MG63 (cell line): ENCODE measurements at places on chromosomes 1 and 21. TPM values are rescaled to one million over a fixed set of nuclear protein-coding genes. Genes with fewer than 3 reads are reported as not detected.

DNA sequence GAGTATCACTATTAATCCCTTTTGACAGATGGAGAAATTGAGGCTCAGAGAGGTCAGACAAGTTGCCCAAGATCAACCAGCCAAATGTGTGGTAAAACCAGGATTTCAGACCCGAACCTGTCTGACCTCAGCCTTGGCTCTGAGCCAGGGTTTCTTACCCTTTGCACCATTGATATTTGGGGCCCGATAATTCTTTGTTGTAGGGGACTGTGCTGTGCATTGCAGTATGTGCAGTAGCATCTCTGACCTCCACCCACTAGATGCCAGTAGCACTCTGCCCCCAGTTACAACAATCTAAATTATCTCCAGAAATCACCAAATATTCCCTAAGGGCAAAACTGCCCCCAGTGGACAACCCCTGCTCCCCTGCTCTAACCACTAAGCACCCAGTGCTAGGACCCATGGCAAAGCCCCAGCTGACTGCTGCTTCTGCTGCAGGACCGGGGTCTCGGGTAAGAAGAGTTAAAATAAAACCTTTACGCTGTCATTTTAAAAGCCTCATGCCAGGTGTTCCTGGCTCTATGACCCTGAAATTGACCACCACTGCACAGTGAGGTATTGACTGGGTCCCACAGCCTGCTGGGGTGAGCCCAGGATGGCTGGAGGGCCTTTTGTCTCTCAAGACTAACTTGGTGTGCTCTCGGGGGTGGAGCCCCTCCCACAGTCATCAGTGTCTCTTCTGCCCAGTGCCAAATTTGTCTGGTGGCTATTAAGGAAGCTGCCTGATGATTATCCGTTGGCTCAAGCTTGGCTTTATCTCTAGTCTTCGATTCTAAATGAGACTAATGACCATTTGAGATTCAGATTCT, 5.6 kb upstream of the MAN1C1 start:
- no peak for DNase-seq

DNA sequence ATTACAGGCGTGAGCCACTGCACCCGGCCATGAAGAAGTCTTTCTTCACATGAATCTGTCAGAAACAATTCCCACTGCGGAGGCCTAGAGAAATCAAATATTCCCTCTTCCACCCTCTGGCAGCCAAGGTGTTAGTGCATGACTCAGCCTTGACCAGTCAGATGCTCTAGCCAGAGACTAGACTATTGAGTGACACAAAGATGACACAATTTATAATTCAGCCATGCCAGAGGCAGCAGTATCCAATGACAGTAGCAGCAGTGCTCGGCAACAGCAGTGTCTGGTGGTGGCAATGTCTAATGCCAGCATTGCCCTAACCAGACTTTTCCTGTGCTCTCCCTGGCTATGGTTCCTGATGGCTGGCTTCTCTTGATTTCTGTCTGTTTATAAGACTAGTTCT, 8.7 kb downstream of the CTXND2 start:
- DNase-seq = peak; percentile 73

DNA sequence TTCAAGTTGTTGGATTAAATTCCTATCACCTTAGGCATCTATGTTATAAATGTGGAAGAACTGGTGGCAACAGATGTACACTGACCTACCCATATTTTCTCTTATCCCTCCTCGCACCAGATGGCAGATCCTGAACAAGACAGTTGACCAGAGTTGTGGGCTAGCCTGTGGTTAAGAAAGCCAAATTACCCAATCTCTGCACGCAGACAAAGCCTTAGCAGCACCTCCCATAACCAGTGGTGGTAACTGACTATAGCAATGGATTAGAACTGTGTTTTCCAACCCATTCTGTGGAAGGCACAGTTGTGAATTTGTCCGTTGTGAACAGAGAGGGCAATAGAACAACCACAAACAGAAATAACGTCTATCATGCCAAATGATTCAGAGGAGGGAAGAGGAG, 20.6 kb downstream of the ABCB10 start:
- no peak for DNase-seq

The UMODL1 gene
- total RNA-seq = not detected in 2 replicates

GRCh38 chr1:8908388-8909151, 30.1 kb upstream of the ENO1 start:
- DNase-seq = peak; percentile 41

DNA sequence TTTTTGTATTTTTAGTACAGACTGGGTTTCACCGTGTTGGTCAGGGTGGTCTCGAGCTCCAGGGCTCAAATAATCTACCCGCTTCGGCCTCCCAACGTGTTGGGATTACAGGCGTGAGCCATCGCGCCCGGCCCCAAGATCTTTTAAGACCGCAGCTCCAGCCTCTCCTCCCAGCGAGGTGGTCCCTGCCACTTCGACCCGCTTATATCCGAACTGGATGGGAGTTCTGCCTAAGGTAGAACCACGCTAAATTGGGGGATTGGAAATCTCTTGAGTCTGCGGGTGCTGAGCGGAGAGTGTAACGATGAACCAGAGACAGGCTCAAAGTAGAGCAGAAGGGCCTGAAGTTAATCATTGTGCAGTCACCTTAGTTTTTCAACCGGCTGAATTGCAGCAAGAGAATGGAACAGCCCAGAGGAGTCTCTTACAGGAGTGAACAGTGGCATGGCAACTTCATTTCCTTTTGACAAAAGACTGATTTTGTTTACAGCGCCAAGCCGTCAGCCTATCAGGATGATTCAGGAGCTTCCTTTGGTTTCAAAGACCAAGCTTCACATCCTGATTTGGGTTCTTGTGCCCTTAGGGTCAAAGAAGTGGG, 726 bp upstream of the CYB5R1 start:
- DNase-seq = no peak

The OR2L13 gene
- total RNA-seq = not detected in 2 replicates

GRCh38 chr1:225453797-225454648, 26.2 kb upstream of the LBR start:
- peak; percentile 10 for DNase-seq

- DNase-seq = peak; percentile 64
Measured at GRCh38 chr1:218658899-218659298, 313.8 kb downstream of the TGFB2 start.

The IKBKE gene
- total RNA-seq = 5.5 and 12.9 TPM in 2 replicates

DNA sequence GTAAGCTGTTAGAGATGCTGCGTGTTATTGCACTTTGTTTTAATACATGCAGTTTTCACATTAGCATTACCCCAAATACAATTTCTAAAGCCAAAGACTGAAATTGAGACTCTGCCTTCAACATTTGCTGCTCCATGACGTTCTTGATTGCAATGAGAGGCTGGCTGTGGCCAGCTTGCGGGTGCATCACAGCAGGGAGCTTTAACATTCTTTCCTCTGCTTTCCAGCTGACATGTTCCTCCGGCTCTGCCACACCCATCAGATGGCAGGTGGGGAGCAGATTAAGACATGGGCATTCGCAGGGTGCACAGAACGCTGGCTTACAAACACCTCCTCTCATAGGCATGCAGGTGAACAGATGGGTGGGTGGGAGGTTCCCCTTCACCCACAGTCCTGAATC, 314.1 kb downstream of the DISC1 start:
- no peak for DNase-seq

The DYNLT5 gene
- not detected in 2 replicates for total RNA-seq

DNA sequence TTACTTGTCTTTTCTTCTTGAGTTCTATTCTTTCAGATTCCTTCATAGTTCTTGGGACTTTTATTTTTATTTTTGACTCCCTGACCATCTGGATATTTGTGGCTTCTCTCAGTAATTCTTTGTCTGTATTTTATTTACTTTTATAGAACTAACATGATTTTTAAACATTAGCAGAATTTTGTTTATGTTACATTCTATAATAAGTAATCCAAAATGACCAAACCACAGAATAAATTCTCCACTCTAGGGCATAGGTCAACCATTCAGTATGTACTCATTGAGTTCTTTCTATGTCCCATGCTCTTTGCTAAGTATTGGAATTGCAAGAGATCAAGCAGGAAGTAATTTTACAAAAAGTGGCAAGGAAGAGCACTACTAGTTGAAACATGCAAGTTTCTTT, 969.0 kb downstream of the TTLL7 start:
- no peak for DNase-seq

DNA sequence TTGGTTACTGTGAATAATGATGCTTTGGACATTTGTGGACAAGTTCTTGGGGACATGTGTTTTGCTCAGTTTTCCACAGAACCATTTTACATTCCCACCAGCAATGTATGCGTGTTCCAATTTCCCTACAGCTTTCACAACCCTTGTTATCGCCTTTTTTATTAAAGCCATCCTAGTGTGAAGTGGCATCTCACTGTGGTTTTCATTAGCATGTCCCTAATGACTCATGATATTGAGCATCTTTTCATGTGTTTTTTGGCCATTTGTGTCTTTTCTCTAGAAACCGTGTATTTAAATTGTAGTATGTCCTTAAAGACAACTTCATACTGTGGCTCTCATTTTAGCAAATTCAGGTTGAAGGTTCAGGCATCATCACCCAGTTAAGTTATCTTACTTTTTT, 132.1 kb downstream of the TGFBR3 start:
- DNase-seq = no peak

DNA sequence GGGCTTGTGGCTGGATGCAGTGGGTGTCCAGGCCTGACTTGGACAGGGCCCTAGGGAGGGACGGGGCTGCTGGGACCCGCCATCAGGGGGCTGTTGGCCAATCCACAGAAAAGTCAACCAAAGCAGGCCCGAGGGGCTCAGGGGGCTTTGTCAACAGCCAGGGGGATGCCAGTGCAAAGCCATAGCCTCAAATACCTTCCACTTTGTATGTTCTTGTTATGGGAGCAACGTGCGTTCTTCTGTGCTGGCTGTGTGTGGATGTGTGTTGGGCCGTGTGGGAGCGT, 35.4 kb upstream of the ARF1 start:
- no peak for DNase-seq

GRCh38 chr1:41281334-41281733, 39.2 kb upstream of the SCMH1 start:
- DNase-seq = no peak

The DHCR24 gene
- total RNA-seq = 165 and 174 TPM in 2 replicates

GRCh38 chr1:182051938-182052337, 9.6 kb downstream of the ZNF648 start:
- no peak for DNase-seq

The DNAH14 gene
- total RNA-seq = 40.5 and 41.6 TPM in 2 replicates

GRCh38 chr1:180230791-180231505, 884 bp downstream of the LHX4 start:
- DNase-seq = peak; percentile 60

GRCh38 chr1:161229896-161230295, 4.0 kb downstream of the TOMM40L start:
- DNase-seq = no peak

The COL18A1 gene
- total RNA-seq = 22.4 and 26.4 TPM in 2 replicates

The LAPTM5 gene
- total RNA-seq = 0.30 TPM in 1 of 2 replicates, not detected in the other

The OR6K3 gene
- total RNA-seq = not detected in 2 replicates
